HFFc6 (cell line): ENCODE measurements at places on chromosomes 16 and 17. TPM values are rescaled to one million over a fixed set of nuclear protein-coding genes. Genes with fewer than 3 reads are reported as not detected.

Gene PRR15L
- not detected in 3 replicates for total RNA-seq

GRCh38 chr17:73998653-73999645 lies 204.5 kb upstream of the RPL38 start:
- no peak for DNase-seq

DNA sequence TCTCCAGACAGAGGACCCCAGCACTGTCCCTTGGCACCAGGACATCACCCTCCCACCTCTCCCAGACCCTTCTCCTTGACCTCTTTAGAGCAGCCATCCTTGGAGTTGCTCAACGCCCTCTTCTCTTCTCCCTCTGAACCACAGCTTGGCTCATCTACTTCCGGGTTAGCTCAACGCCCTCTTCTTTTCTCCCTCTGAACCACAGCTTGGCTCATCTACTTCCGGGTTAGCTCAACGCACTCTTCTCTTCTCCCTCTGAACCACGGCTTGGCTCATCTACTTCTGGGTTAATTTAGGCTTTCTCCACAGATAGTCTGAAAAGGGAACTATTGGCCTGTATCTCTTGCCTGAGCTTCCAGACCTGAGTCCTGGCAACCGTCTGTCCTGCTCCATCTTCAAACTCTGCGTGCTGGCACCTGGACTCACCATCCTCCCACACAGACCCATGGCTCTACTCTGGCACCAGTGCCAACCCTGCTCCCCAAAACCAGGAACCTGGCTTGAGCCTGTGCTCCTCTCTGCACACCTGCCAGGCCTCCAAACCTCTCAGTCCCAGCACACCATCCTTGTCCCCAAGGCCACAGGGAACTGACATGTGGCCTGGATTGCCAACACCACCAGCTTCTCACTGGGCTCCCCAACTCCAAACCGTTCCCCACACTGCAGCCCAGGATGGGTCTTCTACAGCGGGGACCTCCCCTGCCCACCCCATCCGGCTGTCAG lies 25.3 kb upstream of the FAAP100 start:
- DNase-seq, result no peak

GRCh38 chr17:6542577-6542976 lies 13.8 kb downstream of the PITPNM3 start:
- no peak for DNase-seq

- DNase-seq, result no peak
Measured at GRCh38 chr16:26692658-26693057, 374.1 kb upstream of the C16orf82 start.

DNA sequence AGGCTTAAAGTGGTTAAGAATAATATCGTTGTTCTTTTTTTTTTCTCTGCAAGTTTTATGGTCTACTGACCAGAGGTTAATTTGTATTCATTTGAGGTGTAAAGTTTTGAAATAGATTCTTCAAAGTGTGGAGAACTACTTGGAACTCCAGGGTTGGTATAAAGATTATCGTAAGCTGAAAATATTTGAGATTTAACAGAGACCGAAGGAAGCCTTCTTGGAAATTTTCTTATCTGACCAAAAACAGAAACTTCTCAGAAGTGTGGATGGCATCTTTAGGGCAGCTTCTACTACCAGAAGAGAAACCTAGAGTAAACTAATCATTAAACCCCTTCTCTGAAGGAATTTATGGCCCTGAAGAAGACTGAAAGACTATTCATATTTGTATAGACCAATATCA lies 206.8 kb upstream of the MON1B start:
- DNase-seq, result no peak

- no peak for DNase-seq
Measured at GRCh38 chr16:81440888-81441761, 3.5 kb upstream of the CMIP start.

- no peak for DNase-seq
Measured at GRCh38 chr17:2283302-2283701, 20.3 kb downstream of the SMG6 start.
